ENCODE measurements at places on chromosomes 3 and 15.
A peak's percentile ranks its signal among the peaks of the same experiment; 100 is the strongest.

DNA sequence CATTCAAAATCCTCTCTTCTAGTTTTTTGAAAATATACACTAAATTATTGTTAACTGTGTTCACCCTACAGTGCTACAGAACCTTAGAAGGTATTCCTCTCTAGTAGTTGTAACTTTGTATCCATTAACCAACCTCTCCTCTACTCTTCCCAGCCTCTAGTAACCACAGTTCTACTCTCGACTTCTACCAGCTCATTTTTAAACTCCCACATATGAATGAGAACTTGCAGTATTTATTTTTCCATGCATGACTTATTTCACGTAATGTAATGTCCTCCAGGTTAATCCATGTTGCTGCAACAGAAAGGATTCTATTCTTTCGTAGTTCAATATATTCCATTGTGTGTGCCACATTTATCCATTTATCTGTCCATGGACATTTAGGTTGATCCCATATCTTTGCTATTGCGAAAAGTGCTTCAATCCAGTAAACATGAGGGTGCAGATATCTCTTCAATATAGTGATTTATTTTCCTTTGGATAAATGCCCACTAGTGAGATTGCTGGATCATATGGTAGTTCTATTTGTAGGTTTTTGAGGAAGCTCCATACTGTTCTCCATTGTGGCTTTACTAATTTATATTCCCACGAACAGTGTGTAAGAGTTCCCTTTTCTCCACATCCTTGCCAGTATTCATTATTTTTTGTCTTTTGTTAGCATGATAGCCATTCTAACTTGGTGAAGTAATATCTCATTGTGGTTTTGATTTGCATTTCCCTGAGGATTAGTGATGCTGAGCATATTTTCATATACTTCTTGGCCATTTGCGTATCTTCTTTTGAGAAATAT is 113.7 kb upstream of the SMAD3 start:
- no peak for DNase-seq

GRCh38 chr3:37498126-37499039 is 324.0 kb upstream of the LRRFIP2 start:
- no peak for DNase-seq

DNA sequence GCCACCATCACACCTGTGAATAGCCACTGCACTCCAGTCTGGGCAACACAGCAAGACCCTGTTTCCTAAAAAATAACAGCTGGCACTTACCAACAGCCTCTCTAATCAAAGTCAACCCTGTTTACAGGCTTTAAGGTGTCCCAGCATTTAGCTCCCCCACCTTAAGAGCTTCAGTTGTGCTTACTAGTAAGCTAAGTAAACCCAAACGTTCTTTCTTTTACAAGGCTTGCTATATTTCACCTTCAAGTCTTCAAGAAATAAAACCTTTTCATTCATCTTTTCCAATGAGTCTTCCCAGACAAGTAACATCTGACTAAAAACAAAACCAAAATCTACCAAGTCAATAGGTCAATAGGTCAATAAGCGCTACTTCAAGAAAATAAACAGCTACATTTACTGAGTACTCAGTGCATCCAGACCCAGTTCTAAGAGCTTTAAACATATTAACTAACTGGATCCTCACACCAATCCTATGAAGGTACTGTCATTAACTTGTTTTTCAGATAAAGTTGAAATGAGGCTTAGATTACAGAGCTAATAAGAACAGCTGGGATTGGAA is 62.4 kb downstream of the PBRM1 start:
- DNase-seq: no peak

GRCh38 chr3:110419601-110420000 is 652.0 kb upstream of the NECTIN3 start:
- DNase-seq: no peak

GRCh38 chr3:127847236-127847720 is 25.0 kb upstream of the MGLL start:
- DNase-seq: no peak

DNA sequence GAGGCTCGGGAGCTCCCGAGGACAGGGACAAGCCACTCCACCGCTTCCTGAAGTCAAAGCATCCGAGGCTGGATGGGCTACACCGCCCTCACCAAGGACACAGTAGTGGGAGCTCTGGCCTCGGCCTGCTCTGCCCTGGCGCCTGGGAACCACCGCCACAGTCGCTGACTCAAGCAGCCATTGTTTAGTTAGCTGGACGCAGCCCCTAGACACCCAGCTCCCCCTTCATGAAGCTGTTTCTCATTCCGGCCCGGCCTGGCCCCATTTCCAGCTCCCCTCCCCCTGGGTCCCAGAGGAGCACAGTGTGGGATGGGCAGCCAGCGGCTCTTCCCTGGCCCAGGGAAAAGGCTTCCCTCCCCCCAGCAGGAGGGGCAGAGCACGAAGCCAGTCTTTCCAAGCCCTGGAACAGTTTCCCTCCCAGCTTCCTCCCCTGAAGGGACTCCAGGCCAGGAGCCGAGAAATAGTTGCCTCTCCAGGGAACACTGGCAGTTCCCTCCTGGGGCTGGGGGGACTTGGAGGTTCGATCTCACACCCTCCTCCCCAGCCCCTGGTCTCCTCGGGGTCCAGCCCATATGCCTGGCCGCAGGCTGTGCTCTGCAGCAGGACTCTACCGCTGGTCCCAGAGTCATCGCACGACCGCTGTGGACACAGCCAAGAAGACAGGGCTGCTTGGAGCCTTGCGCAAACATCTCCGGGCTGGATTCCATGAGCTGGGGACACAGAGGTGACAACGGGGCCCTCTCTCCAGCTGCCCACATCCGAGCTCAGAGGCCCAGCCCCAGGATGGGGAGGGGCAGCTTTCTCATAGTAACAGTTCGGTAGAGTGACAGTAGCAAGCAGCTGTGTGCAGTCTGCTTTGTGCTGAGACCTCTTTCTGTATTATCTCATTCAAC is 10.0 kb downstream of the PLXND1 start:
- DNase-seq: no peak

GRCh38 chr3:197308591-197308990 is 10.2 kb upstream of the DLG1 start:
- no peak for DNase-seq

- no peak for DNase-seq
These were observed 190.8 kb downstream of the FHIT start for GRCh38 chr3:61060411-61060861.

- no peak for DNase-seq
These were observed 63.4 kb downstream of the LRIG1 start for GRCh38 chr3:66437341-66437929.

- no peak for DNase-seq
These were observed 145.9 kb upstream of the AGTR1 start for GRCh38 chr3:148551767-148552260.

GRCh38 chr3:161990036-161990435 is 493.4 kb downstream of the OTOL1 start:
- no peak for DNase-seq

DNA sequence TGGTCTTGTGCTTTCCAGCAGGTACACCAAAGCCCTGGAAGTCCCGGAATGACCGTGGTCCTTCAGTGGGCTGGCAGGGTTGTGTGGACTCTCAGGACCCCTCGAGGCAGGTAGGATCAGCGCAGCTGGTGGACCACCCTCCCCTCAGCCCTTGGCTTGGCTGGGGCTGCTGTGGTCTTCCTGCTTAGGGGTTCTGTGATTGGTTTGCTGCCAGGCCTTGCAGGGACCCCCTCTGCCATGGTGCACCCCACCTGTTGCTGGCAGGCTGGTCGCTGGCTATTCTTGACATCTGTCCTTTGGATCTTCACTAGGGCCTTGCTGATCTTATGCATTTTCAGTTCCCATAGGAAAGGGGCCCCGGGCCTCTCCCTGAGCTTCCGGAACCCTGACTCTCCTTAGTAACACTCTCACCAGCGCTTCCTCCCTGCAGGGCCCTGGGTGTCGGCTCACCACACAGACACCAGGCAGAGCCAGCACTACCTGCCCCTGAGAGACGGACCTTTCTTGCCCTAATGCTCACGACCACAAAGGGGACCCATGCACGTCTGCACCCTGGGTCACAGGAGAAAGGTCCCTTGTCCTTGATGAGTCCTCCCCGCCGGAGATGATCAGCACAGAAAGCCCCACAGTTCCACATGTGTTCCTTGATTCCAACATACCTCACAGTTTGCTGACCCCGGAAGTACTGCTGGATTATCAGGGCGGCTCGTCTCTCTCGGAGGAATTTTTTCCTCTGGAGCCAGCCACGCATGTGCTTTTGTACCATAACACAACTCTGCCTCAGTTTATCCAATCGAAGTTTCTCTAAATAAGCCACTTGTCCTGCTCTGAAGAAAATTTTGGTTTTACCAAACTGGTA is 51.7 kb downstream of the MYO5C start:
- DNase-seq: no peak

GRCh38 chr3:38843898-38844297 is 27.9 kb upstream of the SCN10A start:
- DNase-seq: no peak

- DNase-seq: no peak
These were observed 271.2 kb upstream of the CTDSPL start for GRCh38 chr3:37590328-37591079.

- DNase-seq: no peak
These were observed 351.7 kb downstream of the IGSF11 start for GRCh38 chr3:118682921-118683320.

DNA sequence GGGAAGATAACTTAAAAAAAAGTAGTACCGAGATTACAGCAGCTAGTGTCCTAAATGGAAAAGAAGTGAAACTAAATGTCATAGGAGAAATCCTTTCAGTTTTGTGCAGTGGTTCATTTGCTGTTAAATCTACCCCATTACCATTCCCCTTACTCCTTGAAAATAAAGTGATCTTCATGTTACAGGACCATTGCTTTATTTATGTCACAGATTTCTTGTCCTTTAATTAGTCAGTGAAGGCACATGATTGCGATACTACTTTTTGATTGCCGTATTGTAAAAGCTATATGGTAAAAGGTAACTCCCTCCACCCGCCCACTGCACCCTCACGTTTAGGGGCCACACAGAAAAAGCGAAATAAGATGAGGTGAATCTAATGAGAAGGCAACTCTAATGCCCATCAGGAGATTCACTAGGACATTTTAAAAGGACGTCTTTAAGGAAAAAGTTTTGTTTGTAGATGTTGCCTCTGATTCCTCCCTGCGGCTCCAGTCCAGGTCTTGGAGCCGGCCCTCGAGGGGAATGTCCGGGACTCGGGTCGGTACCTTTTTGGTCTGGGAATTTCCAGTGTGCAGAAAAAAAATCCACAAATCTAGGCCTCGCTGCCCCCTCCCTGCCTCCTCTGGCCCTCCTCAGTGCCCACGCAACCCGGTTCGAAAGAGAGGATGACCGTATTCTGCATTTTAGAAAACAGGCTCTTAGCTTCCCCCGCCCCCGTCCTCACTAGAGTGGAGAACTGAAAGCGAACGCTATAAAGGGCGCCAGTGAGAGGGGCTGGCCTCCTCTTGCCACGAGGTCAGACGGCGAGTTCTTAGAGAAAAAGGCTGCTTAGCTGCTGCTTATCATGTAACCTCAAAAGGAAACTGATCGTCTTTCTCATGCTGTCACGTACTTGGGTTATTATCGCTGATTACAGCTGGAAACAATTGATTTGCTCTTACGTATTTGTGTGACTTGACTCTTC is 21.8 kb upstream of the NFKBIZ start:
- peak; percentile 65 for DNase-seq

GRCh38 chr3:6542795-6543194 is 318.1 kb upstream of the GRM7 start:
- DNase-seq: no peak

DNA sequence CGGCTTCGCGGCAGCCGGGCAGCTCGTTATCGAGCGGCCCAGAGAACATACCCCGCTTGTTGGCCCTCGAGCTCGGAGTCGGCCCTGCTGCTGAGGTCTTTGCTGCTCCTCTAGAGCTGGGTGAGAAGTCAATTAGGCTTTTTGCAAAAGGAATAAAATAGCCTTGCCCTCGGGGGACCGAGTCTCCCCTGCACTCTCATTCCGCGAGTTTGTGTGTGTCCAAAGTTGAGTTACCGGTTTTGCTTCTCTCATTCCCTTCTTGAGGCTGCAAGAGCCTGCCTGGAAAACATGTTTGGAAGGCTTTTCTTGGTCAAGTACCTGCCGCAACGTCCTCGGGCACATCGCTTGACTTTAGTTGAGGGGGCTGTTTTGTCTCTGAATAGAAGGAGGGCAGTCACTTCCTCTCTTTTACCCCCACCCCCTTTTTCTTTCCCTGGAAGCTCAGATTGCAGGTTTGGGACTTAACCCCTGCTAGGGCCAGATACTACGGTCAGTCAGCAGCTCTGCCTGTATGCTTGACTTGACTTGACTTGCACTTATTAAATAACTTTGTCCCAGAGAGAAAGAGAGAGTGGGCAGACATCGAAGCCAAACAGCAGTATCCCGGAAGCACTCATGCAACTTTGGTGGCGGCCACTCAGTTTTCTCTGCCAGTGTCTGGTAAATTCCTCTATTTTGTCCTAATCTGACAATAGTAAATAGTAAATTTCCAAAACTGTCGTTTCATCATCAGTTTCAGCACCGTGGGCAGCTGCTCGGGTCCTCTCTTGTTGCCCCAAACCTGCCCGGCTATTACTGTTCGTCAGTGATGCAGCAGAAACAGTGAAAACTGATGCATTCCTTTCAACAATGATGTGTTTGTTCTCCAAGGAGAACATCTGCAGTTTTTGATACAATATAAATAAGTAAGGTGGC is 609 bp downstream of the RNF13 start:
- DNase-seq: no peak

- DNase-seq: no peak
These were observed 103.7 kb downstream of the MEX3B start for GRCh38 chr15:81942157-81942556.

- DNase-seq: no peak
These were observed 39.6 kb upstream of the SLCO3A1 start for GRCh38 chr15:91813924-91814323.

DNA sequence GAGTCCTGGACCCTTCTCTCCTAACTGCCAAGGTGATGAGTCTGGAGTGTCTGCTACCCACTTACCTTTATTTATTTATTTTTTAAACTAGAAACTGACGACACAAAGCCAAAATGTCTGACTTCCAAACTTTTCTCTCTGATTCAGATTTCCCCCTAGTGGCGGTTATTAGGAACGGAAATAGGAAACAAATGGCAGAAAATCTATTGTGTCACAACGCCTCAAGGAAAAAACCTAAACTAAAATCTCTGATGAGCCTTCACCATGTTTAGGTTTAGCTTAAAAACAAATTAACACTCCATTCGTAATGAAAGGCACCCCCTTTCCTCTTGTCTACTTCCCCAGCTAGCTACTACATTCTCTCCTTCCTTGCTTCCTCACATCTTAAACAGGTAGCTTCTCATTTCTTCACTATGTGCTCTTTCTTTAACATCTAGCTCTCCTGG is 94.0 kb upstream of the MEX3B start:
- DNase-seq: no peak

All from stimulated activated CD4-positive, alpha-beta T cell treated with anti-CD3 and anti-CD28 coated beads, TNF-alpha, amount 100 ng/mL, for 1 hour (primary cell).